ENCODE measurements at places on chromosomes 5 and 9. TPM values are rescaled to one million over a fixed set of nuclear protein-coding genes. Genes with fewer than 3 reads are reported as not detected.

- no peak overlapping the region for H3K27ac ChIP-seq
- H3K4me1 ChIP-seq, result peaks cover 6% of the 10 kb centered on the region
- H3K36me3 ChIP-seq, result peaks cover 9% of the 10 kb centered on the region
Measured at GRCh38 chr9:130868230-130868629, 28.4 kb downstream of the QRFP start.

DNA sequence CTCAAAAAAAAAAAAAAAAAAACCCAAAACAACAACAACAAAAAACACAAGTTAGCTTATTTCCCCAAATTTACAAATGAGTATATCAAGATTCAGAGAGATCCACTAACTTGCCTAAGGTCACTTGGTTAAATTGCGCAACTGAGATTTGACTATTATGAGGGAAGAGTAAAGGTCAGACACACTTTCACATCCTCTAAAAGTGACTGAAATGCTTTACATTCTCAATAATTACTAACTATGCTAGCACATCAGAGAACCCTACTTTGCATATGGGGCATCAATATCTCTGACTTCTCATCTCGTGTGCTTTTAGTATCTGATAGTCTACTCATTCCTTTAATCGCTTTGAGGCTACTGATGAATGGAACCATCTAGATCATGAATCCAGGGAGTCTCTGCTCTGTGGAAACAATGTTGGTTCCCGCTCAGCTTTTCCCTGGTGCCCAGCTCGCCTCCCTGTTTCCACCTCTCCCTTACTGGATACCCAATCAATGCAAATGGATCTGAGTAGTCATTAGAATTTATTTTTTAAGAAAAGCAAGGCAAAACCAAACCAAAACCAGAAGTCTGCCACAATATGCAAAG is 182.1 kb upstream of the TRIM32 start:
- no peak for DNase-seq
- H3K27me3 ChIP-seq, result no peaks in the 10 kb centered on the region
- H3K4me1 ChIP-seq, result no peaks in the 10 kb centered on the region
- H3K4me3 ChIP-seq, result no peak overlapping the region
- no peaks in the 10 kb centered on the region for H3K36me3 ChIP-seq

DNA sequence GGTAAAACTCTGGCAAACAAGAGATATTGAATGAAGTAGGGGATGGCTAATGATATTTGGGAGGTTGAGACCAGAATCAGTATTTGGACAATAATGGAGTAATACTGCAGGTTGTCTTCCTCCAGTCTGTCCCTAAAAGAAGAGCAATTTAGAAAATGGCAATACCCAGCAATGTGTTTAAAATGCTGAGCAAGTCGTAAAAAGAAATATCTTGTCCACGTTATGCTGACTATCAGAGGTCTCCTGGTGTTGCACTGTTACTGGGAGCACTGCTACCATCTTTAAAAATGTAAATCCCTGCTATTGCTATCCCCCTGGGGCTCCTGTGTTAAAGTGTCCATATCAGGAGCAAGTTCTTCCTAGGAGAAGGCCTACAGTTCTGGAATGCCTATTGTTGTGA is 10.4 kb downstream of the CYSTM1 start:
- H3K36me3 ChIP-seq, result no peaks in the 10 kb centered on the region
- no peaks in the 10 kb centered on the region for H3K27me3 ChIP-seq
- DNase-seq, result no peak
- H3K27ac ChIP-seq, result no peak overlapping the region
- H3K4me3 ChIP-seq, result no peak overlapping the region

DNA sequence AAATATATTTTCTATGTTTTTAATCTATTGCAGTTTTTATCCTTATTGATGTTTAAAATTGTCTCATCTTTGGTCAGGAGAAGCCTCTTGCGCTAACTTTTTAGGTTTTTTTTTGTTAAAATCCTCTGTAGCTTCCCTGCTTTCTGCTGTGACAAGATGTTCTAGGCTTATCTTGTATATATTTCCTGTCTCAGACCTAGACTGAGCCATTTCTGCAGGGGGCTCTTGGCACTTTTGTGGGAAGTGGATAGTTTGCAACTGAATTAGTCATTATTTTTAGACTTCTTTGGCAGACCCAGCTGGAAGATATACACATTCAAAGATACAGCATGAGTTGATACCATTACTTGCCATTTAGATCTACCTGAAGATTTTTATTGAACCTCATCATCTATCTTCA is 28.8 kb downstream of the TCERG1 start:
- no peak overlapping the region for H3K4me3 ChIP-seq
- DNase-seq, result no peak
- no peaks in the 10 kb centered on the region for H3K27me3 ChIP-seq
- no peaks in the 10 kb centered on the region for H3K4me1 ChIP-seq
- peaks cover 8% of the 10 kb centered on the region for H3K36me3 ChIP-seq

GRCh38 chr9:82021198-82021597 is 32.6 kb downstream of the SPATA31D1 start:
- DNase-seq, result no peak
- H3K27ac ChIP-seq, result no peak overlapping the region
- H3K4me3 ChIP-seq, result no peak overlapping the region
- no peaks in the 10 kb centered on the region for H3K27me3 ChIP-seq
- H3K4me1 ChIP-seq, result no peaks in the 10 kb centered on the region

DNA sequence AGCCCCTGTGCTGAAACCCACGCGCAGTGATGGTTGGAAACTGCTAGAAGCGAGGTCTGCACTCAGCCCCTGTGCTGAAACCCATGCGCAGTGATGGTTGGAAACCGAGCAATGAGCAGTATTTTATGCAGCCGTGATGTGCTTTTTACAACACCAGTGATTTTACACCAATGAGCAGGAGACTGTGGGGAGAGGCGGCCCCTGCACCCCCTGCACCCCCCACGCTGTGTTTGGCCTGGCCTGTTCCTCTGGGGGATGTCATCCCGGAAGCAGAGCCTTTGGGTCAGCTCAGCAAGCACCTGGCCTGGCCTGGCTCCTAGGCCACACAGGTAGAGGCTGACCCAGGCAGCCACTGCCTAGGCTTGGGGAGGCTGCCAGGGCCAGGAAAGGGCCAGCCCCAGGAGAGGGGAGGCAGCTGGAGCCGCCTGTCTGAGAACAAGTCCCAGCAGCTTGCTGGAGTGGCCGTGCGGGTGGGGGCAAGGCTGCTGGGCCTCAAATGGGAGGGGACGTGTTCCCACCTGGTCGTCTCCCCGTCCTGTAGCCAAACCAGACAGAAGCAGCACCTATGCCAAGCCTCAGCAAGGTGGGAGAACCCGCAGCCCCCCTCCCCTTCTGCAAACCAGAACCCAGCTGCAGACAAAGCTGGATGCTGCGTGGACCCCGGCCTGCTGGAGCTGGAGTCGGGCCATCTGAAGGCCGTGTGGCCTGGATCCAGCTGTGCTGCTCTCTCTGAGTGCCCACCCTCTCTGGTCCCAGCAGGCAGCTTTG is 46.8 kb downstream of the DBH start:
- peak overlapping the region; percentile 41 for H3K27ac ChIP-seq
- H3K36me3 ChIP-seq, result no peaks in the 10 kb centered on the region
- no peak for DNase-seq
- no peaks in the 10 kb centered on the region for H3K27me3 ChIP-seq
- H3K4me1 ChIP-seq, result no peaks in the 10 kb centered on the region

DNA sequence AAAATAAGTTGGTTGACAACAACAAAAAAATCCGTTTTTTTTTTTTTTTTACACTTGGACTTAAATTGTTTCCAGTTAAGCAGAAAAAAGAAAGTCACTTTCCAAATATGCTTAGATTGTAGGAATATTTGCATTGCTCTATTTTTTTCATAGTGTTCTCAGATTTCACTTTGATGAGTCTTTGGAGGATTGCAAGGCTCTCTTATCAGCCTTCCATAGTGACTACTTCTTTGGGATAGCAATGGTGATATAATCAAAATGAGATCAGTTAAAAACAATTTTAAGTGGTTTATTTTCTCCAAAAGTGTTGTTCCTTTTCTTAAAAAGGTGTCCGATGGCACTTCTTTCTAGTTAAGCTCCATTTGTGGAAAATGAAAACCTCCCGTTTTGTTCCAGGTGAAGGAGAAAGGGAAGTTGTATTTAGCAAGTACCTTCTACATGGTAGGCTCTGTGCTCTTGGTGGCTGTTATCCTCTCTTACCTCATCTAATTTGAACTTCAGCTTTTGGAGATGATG is 3.9 kb downstream of the RASGRF2 start:
- no peak overlapping the region for H3K27ac ChIP-seq
- H3K27me3 ChIP-seq, result peaks cover 3% of the 10 kb centered on the region
- no peak overlapping the region for H3K4me3 ChIP-seq
- no peaks in the 10 kb centered on the region for H3K36me3 ChIP-seq
- no peak for DNase-seq
- no peaks in the 10 kb centered on the region for H3K4me1 ChIP-seq

GRCh38 chr9:87327575-87328125 is 170.0 kb upstream of the DAPK1 start:
- H3K27me3 ChIP-seq, result no peaks in the 10 kb centered on the region
- H3K4me3 ChIP-seq, result no peak overlapping the region
- H3K36me3 ChIP-seq, result no peaks in the 10 kb centered on the region
- no peak for DNase-seq
- H3K4me1 ChIP-seq, result no peaks in the 10 kb centered on the region
- H3K27ac ChIP-seq, result no peak overlapping the region

DNA sequence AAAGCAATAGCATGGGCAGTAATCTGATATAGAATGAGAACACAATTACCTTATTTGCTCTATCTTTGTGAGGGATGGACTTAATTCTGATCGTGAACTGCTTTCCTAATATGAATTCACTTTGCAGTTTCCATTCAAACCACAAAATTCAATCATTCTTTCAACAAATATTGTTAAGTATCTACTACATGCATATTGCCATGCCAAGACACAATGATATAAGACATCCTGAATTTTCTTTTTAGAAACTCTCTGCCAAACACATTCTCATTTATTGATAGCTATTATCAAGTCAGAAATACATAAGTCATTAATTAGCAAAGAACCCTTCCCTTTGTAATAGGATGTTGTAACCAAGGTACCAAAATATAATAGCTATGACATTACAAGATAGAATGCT is 121.6 kb upstream of the TARS1 start:
- no peak for DNase-seq
- no peak overlapping the region for H3K4me3 ChIP-seq

The ADCY2 gene
- total RNA-seq, result 2.2 TPM

The FBP2 gene
- total RNA-seq, result 0.74 TPM

The STARD4 gene
- total RNA-seq, result 7.1 TPM

All from pancreas (tissue), 10 donors.